T-helper 2 cell (primary cell): ENCODE measurements at places on chromosomes 4 and X.
A peak's percentile ranks its signal among the peaks of the same experiment; 100 is the strongest.

DNA sequence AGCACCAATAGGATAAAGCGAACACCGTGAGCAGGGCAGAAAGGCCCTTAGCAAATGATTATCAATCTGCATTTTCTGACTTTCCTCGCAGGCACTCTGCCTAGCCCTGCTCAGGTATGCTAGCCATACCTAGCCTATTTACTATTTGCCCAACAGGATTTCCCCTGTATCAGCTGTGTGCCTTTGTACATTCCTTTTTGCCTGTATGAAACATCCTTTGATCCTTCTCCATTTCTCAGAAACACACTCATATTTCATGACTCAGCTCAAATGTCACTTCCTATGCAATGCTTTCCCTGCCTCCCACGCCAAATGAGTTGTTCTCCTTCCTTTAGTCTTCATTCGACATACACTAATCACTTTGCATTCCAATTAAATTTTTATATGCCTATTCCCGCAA lies 37.2 kb downstream of the PCDH7 start:
- no peak for DNase-seq

- peak; percentile 12 for DNase-seq
Measured at GRCh38 chr4:99405433-99406115, 29.6 kb downstream of the ADH7 start.

DNA sequence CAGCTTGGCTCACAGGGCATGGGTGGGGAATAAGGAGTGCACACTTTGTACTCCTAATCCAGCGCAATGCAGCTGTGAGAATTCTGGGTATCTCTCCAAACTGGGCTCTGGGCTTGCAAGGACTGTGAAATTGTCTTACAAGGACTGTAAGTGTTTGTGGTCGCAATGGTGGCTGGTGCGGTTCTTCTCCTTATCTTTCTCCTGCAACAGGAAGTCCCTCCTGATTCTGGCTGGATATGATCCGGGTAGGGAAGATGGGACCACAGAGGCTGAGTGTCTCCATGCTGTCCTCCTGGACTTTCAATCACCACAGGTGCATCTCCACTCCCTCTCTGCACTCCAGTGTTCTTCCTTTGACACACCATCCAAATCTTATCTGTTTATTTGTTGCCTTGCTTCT lies 55.7 kb upstream of the GYPE start:
- DNase-seq, result no peak

GRCh38 chr4:99402765-99403164 lies 32.4 kb downstream of the ADH7 start:
- DNase-seq, result no peak

DNA sequence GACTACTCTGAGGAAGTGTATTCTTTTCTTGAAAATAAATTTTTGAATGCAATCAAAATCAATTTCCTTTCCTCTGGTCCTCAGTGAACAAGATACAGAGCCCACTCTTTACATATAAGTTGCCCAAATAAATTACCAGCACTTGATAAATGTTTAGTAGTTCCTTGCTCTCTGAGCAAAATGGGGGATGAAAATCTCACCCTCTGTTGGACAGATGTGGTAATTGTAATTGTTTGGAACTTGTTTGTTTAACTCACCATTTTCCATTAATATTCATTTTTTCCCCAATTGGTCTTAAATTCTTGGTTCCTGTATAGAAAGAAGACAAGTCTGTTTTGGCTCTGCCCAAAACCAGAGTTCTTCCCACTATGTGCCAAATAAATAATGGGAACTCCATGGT lies 146.3 kb downstream of the LDB2 start:
- DNase-seq, result no peak
